ENCODE measurements at places on chromosomes 6 and 20. TPM values are rescaled to one million over a fixed set of nuclear protein-coding genes. Genes with fewer than 3 reads are reported as not detected.

Gene TRIM26
- total RNA-seq: 36.5 TPM

Gene E2F1
- total RNA-seq: 1.4 TPM

Gene ELOVL2
- total RNA-seq: 1.5 TPM

Gene TBXT
- total RNA-seq: not detected

Gene FHL5
- total RNA-seq: 38.3 TPM

Gene FAM83B
- not detected for total RNA-seq

Gene MPIG6B
- 0.84 TPM for total RNA-seq

DNA sequence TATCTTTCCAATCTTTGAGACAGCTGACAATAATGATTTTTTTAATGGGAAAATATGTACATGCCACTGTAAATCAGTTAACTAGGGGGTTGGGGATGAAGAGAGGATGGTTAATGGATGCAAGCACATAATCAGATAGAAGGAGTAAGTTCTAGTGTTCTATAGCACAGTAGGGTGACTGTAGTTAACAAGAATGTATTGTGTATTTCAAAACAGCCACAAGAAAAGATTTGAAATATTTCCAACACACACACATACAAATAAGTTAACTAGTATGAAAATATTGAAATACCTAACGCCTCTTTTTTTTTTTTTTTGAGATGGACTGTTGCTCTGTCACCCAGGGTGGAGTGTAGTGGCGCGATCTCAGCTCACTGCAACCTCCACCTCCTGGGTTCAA is 153.4 kb upstream of the SALL4 start:
- no peak for DNase-seq
- H3K4me3 ChIP-seq: no peak overlapping the region
- H3K27ac ChIP-seq: no peak overlapping the region
- H3K27me3 ChIP-seq: no peaks in the 10 kb centered on the region

DNA sequence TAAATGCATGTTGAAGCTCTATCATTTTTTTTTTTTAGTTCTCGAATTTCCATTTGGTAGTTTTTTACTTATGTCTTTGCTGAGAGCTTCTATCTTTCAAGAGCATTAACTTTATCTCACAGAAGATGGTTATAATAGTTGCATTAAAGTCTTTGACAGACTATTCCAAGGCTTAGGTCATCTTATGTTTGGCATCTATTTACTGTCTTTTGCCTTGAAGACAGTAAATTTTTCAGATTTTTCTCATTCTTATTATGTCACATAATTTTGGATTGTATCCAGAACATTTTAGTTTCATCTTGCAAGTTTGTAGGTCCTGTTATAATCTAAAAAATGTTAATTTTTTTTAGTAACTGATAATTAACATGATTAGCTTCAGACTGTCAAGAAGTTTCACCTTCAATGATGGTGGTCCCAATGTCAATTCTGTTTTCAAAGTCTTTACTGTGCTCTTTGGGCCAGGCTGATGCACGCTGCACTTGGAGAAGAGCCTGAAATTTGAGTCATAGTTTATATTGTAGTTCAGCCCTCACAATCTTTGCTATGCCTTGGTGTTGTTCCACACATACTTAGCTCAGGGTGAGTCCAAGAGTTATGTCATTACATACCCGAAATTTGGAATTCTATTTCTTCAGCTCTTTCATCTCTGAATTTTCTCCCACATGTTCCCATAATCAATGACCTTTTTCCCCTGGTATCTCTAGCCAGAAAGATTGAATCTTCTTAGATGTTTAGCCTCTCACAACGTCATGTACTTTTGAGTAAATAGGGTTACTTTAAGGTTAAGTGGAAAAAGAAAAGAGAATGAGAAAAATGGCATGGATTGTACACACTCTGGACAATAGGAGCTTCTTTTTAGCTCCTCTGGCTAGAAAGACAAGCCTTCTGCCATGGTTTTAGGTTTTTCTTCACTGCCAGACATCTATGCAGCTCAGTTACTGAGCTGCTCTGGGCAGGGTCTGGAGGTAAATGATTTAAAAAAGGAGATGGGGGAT is 110.3 kb upstream of the BTBD3 start:
- no peak overlapping the region for H3K27ac ChIP-seq
- H3K4me3 ChIP-seq: no peak overlapping the region
- H3K4me1 ChIP-seq: no peaks in the 10 kb centered on the region
- H3K27me3 ChIP-seq: no peaks in the 10 kb centered on the region

- no peaks in the 10 kb centered on the region for H3K27me3 ChIP-seq
- H3K27ac ChIP-seq: no peak overlapping the region
- no peaks in the 10 kb centered on the region for H3K4me1 ChIP-seq
- no peak overlapping the region for H3K4me3 ChIP-seq
- no peaks in the 10 kb centered on the region for H3K36me3 ChIP-seq
These were observed 1349.6 kb downstream of the EPHA7 start for GRCh38 chr6:92069781-92070180.

GRCh38 chr6:166360243-166361076 is 18.1 kb upstream of the SFT2D1 start:
- no peak overlapping the region for H3K4me3 ChIP-seq
- no peak overlapping the region for H3K27ac ChIP-seq
- H3K36me3 ChIP-seq: no peaks in the 10 kb centered on the region
- peaks cover 1% of the 10 kb centered on the region for H3K4me1 ChIP-seq
- DNase-seq: no peak

DNA sequence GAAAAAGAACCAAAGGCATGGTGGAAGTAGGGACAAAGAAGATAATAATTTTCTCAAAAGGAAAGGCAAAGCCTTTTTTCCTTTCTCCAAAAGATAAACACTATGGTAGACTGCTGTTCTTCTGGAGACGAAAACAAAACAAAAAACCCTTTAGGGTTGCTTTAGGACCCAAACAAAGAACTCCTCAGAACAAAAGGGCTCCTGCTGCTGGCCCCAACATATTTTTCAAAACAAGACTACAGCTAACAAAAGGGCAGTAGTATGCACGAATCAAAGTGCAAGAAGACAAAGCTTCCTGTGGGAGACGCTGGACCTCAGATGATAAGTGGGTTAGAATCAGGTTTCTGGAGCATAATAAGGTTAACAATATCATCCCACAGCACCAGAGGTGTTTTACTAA is 15.8 kb downstream of the NCOA5 start:
- H3K27ac ChIP-seq: no peak overlapping the region
- no peak overlapping the region for H3K4me3 ChIP-seq
- H3K27me3 ChIP-seq: no peaks in the 10 kb centered on the region
- H3K4me1 ChIP-seq: peaks cover 3% of the 10 kb centered on the region
- peaks cover 16% of the 10 kb centered on the region for H3K36me3 ChIP-seq

DNA sequence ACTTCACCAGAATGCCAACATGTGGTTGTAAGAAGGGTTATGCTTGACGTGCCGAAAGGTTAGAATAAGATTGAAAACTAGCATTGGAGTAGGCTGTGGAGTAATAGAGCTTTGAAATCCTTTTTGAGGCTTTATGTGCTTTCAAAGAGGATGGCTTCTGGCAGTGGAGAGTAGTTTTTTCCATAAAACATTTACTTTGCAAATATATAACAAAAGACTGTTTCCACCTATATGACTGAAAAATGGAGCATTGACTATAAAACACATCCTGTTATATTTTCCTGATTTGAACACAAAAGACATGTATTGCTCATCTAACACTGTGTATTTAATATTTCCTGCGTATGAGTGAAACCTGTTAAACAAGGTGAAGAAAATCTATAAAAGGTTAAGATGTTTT is 38.8 kb downstream of the ZFAND3 start:
- H3K27ac ChIP-seq: no peak overlapping the region
- H3K4me3 ChIP-seq: no peak overlapping the region
- H3K4me1 ChIP-seq: no peaks in the 10 kb centered on the region
- H3K27me3 ChIP-seq: no peaks in the 10 kb centered on the region
- no peaks in the 10 kb centered on the region for H3K36me3 ChIP-seq

DNA sequence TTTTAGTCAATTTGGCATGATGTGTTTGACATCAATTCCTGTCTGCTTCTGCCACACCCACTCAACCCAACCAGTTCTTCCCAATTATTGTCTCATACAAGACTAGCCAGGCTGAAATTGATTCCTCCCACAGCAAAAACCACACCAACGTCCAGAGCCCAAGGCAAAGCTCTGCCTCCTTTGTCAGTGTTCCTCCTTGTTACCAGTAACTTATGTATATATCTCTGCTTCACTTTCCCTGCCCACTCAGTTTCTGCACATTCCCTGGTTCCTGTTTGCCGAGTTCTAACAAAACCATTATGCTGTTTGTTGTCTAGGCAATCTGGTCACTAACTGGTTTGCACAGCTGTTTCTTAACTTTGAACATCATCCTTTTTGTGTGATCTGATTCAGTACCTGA is 547.9 kb upstream of the PTCHD4 start:
- H3K36me3 ChIP-seq: no peaks in the 10 kb centered on the region
- H3K4me1 ChIP-seq: no peaks in the 10 kb centered on the region
- no peak overlapping the region for H3K4me3 ChIP-seq
- H3K27ac ChIP-seq: no peak overlapping the region
- H3K27me3 ChIP-seq: no peaks in the 10 kb centered on the region
- no peak for DNase-seq

DNA sequence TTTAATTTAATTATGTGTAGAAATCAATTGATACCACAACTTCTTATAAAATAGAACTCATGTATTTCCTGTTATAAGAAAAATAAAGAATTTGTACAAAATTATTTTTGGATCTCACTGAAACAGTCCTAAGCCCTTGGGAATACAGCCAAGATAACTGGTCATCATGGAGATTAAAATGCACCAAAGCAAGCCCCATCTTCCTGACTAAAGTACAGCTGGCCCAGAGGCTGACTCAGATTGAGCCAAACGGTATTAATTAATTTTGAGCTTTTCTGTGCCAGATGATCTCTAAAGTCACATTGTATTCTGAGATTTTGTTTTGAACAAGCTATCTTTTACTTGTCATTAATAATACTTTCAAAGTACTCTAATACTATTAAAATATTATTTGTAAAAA is 978.5 kb downstream of the TBC1D32 start:
- no peaks in the 10 kb centered on the region for H3K27me3 ChIP-seq
- no peak for DNase-seq
- no peaks in the 10 kb centered on the region for H3K36me3 ChIP-seq
- H3K27ac ChIP-seq: no peak overlapping the region
- peaks cover 1% of the 10 kb centered on the region for H3K4me1 ChIP-seq
- no peak overlapping the region for H3K4me3 ChIP-seq

GRCh38 chr6:49892280-49892679 is 25.9 kb upstream of the CRISP1 start:
- no peak for DNase-seq
- H3K27ac ChIP-seq: no peak overlapping the region
- H3K36me3 ChIP-seq: no peaks in the 10 kb centered on the region
- H3K4me3 ChIP-seq: no peak overlapping the region

All from aorta (tissue), 5 donors.